NCI-H1436 treated with DMSO at 0.1 percent for 48 hours (cell line): ENCODE measurements at places on chromosomes 11 and 22.

DNA sequence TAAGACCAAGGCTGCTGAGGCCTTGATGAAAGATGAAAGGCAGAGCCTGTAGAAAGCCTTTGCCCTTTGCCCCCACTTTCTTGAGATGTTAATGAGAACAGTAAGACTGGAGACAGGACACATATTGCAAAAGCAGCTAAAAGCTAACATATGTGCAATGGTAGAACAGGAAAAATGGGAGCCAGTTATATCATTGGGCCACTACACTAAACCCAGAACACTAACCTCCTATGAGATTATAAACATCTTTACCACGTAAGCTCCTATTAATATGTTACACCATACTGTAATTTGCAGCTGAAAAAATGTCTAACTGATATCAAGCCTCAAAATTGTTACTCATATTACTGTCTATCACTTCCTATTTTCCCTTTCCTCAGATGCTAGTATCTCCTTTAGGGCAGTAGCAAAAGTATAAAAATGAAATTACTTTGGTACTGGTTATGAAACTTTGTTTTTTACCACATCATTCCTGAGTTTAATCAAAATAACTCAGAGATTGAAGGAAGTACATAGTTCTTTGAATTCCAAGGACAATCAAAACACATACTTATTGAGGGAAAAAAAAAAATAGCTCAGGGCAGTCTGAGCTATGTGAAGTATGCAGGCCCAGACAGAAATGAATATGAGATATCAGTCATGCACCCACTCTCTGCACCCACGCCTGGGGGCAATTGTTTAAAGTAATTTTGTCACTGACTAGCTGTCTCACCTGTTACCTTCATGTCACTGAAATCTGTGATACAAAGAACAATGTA, 9.1 kb downstream of the HPS5 start:
- no peak for DNase-seq

DNA sequence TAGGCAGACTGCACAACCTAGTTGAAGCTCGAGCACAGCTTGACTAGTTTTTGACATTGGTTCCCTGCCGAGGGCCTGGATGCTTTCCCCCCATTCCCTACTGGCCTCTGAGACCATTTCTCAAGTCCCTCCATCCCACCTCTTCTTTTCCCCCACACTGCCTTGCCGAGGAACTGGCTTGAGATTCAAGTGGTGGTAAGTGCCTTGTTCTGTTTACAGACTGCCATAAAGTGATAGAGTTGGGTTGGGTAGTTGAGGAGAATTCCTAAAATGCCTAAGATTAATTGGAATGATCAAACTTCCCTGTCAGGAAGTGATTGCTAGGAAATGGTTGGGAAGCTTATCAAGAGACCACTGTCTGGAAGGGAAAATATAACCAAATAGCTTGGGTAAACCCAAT, 16.2 kb downstream of the MRPL16 start:
- no peak for DNase-seq

DNA sequence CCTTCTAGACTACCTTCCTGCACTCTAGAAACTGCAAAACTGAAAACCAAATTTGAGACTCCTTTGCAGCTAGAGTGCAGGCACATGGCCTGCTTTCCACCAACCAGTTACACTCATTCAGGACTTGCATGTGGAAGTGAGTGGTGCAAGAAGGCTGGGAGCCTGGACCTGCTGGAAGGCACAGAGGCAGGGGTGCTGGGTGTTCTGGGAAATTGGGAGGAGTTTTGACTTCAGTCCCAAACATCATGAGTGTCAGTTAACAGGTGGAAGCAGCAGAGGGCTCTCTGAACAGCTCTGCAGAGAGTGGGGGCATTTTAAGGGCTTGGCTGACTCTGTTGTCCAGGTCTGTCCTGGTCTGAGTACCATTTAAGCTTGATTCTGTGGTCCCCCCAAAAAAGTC, 49.3 kb upstream of the SYT13 start:
- no peak for DNase-seq

- no peak for DNase-seq
These were observed 486 bp downstream of the CLMP start for GRCh38 chr11:123194337-123195187.

DNA sequence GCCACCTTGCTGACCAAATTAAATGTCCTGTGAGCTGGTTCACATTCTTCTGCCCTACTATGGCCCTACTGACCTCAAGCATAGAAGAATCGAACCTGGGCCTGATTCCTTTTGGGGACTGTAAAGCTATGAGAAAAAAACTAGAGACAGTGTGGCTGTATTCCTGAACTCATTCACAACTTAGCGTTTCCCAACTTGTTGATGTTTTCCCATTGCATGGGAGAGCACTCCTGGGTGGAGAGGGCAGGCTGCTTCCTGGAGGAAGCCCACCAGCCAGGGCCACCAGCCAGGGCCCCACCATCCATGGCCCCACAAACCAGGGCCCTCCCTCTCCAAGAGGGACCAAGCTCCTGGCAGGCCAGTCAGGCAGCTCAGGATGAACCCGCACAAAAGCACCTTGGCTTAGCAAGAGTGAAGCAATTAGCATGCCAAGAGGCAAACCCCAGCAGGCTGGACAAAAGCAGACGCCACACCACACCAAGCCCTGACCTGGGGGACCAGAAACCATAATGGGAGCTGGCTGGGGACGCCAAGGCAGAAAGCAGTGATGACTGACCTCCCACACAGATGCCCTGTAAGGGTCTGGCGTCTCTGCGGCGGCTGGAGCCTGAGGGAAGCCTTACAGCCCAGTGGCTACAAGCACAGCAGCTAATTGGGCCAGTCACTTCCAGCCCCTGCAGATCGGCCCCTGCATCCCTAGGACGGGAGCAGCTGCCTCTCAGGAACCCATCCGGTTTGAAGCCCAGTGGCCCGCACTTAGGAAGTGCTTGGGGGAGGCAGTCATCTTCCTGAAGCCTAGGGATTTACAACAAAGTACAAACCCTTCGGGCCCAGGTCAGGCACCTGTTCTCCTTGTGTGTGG, 2.1 kb downstream of the CERK start:
- DNase-seq, result no peak

DNA sequence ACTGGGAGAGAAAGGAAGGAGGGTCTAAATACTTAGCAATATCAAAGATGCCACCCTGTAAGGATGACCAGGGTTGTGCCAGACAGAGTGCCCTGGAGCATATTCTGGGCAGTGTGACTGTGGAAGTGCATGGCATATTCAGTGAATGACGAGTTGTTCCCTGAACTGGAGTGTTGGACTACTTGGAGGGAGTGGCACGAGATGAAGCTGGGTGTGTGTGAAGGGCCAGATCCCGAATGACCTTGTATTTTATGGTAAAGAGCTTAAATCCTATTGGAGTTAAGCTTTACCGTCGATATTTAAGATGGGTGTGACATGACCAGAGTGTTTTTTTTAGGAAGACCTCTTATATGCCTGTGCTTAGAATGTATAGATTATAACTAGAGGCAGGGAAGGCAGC, 48.8 kb downstream of the STIM1 start:
- DNase-seq, result no peak
